ENCODE measurements at places on chromosomes 5 and 9.

GRCh38 chr5:110361471-110361870 is 365.0 kb downstream of the TMEM232 start:
- DNase-seq, result no peak

DNA sequence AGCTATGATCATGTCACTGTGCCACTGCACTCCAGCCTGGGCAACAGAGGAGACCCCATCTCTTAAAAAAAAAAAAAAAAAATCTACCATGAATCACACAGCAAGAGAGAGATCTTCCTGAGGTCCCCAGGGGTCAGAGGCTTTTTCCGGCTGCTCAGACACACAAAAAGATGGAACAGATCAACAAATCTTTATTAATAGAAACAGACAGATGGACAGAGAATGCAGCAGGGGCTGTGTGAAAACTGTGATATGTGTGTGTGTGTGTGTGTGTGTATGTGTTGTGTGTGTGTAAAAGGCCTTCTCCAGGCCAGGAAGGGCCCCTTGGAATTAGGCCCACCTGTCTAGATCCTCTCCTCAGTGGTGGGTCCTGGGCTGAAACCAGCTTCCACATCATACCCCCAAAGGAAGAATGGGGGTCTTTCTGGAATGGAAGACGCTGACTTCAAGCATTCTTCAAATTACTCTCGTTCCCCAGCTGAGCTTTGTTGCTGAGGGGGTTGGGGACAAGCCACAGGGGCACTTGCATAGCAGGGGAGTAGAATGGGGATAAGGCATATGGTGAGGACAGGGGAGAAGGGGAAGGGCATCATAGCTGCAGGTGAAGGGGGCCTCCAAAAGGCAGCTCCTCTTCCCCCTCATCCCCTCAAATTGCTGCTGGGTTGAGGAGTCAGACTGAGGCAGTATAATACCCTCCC is 2.9 kb downstream of the SIGMAR1 start:
- DNase-seq, result no peak

DNA sequence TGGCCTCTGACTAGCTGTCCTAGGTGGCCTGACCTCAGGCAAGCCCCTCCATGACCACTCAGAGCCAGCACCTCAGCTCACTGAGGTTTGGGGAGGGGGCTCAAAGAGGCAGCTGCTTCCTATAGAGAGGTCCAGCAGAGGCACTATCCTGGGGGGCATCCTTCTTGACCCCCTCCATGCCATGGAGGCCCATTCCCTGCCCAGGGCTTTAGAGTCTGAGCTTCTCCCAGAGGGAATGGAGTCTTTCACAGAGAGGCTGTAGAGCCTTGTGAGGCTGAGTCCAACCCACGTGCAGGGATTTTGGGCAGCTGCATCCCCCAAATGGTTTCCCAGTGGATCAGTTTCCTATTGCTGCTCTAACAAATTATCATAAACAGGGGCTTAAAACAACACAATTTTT is 16.9 kb downstream of the IRF1 start:
- DNase-seq, result no peak

GRCh38 chr9:131366761-131367401 is 27.0 kb upstream of the PRRC2B start:
- no peak for DNase-seq

- no peak for DNase-seq
These were observed 23.0 kb downstream of the SPEF2 start for GRCh38 chr5:35640623-35641022.

DNA sequence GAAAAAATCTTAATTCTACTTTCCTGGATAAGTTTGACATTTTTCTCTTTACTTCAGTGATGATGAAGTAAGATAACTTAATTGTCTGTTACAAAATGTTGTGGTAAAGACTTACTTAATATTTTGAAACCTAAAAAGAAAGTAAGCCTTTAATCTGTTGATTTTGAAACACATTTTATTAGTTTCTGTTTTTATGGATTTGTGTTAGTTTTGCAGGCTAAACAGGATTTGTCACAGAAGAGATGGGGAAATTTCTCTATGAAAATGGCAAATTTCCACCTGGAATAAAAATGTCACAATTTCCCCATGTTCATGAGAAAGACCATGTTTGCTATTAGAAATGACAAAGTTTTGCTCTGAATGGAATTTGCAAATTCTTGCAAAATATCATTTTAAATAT is 237.1 kb downstream of the RFX3 start:
- DNase-seq, result no peak

GRCh38 chr5:43420241-43420640 is 8.1 kb upstream of the CCL28 start:
- DNase-seq, result no peak

GRCh38 chr5:27523629-27524028 is 485.2 kb upstream of the CDH9 start:
- DNase-seq, result no peak

DNA sequence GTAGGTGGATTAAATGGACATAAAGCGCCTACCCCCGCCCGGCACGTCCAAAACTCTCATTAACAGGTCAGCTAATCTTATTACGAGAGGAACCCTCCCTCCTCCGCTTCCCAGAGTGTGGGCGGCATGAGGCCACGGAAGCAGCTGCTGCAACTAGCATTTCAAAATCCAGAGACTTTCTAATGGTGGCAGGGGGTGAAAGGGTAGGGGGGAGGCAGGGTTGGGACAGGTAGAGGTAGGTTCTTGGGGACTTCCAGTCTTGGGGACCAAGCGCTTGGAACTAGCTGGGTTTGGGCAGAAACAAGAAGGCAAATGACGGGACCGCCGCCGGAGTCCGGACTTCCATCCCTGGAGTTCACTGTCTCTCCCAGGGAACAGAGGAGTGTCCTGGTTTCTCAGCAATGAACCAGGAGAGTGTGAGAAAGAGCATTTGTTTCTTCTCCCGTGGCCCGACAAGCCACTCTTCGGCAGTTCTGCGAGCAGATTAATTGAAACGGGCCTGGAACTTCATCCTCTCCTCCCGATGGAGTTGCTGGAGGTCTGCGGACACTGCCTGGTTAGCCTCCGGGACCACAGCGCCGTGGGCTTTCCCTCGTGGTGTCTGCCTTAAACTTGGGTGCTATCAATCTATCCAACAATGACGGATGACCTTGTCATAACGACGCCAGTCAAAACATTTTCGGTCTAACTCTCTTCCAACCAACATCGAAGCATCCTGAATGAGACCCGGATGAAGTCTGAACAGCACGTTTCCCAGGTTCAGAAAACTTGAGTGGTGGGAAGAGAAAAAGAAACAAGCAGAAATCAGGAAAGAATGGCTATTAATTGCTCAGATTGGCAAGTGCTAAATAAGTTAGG is 1.6 kb upstream of the PRDM6 start:
- DNase-seq, result no peak

GRCh38 chr5:53087621-53088121 is 21.9 kb downstream of the MOCS2 start:
- no peak for DNase-seq

DNA sequence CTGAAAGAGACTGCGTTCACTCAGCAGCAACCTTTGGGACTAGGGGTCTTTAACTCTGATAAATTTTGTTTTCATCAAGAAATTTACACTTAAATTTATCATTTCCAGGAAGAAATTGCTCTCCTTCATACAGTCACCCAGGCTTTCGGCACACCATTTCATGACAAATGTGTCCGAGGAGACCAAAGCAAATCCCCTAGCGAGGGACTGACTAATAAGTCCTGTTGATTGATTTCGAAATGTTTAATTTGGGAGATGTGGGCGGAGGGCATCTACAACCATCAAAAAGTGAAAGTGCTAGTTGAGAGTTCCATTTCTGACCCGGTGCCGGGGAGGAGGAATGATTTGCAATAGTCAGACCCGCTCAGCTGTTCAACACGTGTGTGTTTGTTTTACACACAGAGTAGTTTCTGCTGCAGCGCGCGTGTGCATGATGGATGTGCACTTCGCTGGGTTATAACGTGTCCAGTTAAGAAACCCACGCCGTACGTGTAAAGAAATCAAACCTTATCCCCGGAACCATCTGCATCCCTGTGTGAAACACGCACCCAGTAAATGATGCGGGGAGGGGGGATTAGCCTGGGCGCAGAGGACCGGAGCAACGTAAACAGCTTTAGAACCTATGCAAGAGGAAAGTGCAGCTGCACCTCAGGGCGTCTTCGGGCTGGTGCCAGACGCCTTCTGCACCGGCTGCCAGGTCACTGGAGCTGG is 845 bp upstream of the NR4A3 start:
- DNase-seq, result peak; percentile 66

GRCh38 chr5:56569566-56569965 is 245.8 kb upstream of the MAP3K1 start:
- DNase-seq, result no peak

DNA sequence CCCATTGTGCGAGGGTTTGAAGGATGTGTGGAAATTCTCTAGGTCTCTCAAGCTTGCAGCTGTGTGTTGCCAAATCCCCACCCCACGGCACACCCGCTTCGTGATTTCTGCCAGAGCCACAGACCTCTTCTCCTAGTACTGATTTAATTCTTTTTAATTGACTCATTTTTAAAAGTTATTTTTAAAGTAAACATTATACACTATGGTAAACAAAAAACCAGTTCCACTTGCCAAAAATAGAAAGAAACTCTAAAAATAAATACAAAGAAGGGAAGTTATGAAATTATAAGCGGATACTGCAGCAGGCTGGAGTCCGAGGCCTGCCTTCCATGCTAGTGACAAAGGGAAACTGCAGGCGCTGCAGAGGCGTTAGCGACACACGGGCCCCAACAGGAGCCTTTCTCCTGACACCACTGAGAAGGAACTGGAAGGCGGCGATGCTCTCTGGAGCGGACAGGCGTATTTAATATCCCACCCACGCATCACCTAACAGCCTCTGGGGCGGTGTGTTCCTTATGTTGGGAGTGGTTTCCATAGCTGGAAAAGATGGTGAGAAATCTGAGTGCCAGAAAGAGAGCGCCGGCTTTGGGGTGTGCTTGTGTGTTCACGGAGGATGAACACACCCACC is 122.5 kb downstream of the COL23A1 start:
- DNase-seq, result no peak

DNA sequence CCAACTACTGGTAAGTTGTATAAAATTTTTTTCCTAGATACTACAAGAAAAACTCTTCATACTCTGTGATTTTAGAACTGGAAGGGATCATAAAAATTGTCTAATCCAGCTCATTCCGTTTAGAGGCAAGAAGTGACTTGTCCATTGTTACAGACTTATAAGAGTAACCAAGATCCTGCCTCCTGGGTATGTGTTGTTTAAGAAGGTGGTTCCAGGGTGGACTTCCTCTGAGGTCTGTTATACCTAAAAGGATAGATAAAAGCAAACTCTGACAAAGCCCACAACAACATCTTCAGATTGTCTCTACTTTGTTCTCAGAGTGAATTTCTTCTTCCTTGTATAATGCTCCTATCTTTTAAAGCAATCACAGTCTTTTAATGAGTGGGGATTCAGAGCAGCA is 24.2 kb downstream of the TGFBR1 start:
- DNase-seq, result no peak

DNA sequence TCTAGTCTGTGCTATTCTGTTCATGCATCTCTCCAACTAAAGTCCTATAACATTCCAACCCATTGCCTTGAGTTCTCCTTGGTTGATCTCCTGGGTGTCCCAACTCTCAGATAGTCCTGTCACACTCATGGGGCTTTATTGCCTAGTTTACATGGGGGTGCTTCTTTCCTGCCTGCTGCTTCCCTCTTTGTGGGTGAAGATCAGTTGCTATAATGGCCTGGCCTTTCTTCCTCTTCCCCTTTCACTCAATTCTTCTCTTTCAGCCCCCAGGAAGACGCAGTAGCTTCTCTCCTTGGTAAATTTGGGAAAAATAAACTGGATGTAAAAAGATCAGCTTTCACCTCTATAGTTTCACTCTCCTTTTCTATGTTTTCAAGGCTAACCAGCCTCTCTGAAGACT is 66.5 kb downstream of the PTCD2 start:
- no peak for DNase-seq

GRCh38 chr5:168796000-168796399 is 216.8 kb upstream of the PANK3 start:
- DNase-seq, result no peak

GRCh38 chr5:78983601-78984438 is 1.3 kb downstream of the ARSB start:
- DNase-seq, result no peak

- DNase-seq, result no peak
These were observed at the start of gene NSG2 for GRCh38 chr5:174045470-174046025. Gene NSG2 (plus strand): TSS chr5:174045706. CDS start chr5:174046756, 1,050 bp downstream.

- peak; percentile 21 for DNase-seq
These were observed 724 bp downstream of the SGTB start for GRCh38 chr5:65721050-65721719.

- no peak for DNase-seq
These were observed 45.6 kb downstream of the DBH start for GRCh38 chr9:133681658-133682306.

DNA sequence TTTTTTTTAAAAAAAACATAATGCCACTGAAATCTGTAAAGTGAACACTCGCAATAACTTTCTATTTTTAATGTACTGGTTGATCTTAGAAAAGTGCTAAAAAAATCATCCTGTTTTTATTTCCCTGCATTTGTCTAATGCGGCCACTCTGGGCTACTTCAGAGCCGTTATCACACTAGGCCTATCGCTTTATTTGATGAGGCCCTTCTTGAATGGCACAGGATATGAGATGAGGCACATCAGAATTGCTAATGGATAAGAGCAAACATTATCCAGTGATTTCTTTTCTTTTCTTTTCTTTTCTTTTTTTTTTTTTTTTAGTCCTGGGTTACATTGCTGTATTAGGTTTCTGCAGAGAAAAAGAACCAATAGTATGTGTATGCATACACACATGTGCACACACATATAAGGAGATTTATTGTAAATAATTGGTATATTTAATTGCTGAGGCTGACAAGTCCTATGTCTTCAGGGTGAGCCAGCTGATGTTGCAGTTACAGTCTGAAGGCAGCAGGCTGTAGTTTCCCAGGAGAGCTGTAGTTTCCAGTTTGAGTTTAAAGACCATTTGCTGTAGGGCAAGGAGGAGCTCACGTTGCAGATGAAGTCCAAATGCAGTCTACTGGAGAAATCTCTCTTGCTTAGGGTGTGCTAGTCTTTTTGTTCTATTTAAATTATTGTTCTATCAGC is 391.7 kb downstream of the MED10 start:
- DNase-seq, result no peak
